NCI-H187 (cell line): ENCODE measurements at places on chromosomes 11 and 22.

- DNase-seq = peak; percentile 76
Measured at GRCh38 chr11:122101625-122102291, 14.3 kb downstream of the BLID start.

- DNase-seq = no peak
Measured at GRCh38 chr11:47508240-47508957, 44.5 kb downstream of the CELF1 start.

GRCh38 chr11:36688132-36688531, 90.1 kb upstream of the RAG2 start:
- no peak for DNase-seq

GRCh38 chr11:101909087-101909486, 5.7 kb upstream of the CEP126 start:
- DNase-seq = no peak

GRCh38 chr11:132576706-132577105, 955.6 kb downstream of the OPCML start:
- DNase-seq = no peak

DNA sequence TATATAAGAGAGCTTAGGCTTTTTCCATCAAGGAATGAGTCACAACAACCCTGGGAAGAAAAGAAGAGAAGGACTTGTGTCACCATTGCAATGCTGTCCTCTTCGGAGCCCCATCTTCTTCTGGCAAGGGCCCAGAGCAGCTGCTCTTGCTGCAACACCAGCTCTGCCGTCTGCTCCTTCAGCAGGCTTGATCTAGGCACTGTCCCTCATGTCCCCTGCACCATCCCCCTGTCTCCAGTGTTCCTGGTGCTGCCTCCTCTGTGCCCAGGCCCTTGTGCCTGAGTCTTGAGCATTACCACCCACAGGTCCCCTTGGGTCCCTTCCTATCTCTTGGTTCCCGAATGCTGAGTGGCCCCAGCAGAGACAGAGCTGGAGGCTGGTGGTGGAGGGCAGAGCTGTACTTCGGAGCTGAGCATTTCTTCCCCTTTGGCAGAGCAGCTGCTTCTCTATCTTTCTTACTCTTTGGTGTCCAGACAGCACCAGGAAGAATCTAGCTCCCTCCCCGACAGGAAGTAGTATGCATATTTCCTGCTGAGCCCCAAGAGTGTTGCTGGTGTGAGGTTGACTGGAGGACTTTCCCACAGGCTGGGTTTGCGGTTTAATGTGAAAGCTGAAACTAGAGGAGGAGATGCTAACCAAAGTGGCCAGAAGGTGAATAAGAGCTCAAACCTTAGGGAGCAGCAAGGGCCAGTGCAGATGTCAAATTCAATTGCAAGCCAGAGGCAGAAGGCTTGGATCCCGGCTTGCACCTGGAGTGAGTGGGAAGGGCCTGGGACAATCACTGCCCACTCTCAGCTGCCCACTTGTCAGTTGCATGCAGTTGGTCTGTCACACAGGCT, 27.8 kb downstream of the WEE1 start:
- no peak for DNase-seq
